Activated CD4-positive, alpha-beta T cell treated with anti-CD3 and anti-CD28 coated beads, Interleukin-2, amount 10 ng/mL, durations not matched to agents 24 days and 14 days (primary cell): ENCODE measurements at places on chromosomes 13 and 19. TPM values are rescaled to one million over a fixed set of nuclear protein-coding genes. Genes with fewer than 3 reads are reported as not detected.
A peak's percentile ranks its signal among the peaks of the same experiment; 100 is the strongest.

DNA sequence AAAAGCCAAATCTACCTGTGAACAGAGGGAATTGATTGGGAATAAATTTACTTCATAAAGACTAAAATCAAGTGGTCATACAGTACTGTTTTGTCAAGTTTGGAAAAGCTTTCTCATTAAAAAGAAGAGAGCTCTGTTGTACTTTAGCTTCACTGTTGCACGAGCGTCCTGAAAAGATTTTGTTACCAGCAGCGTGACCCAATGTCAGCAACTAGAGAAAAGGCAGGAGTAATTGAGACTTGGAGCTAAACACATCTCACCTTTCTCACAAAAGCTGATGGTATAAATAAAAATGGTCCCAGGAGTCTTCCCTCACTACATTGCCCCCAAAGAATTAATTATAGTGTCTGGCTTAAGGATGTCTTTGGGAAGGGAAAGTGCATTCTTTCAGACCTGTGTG lies 613.7 kb downstream of the OLFM4 start:
- no peak for DNase-seq

DNA sequence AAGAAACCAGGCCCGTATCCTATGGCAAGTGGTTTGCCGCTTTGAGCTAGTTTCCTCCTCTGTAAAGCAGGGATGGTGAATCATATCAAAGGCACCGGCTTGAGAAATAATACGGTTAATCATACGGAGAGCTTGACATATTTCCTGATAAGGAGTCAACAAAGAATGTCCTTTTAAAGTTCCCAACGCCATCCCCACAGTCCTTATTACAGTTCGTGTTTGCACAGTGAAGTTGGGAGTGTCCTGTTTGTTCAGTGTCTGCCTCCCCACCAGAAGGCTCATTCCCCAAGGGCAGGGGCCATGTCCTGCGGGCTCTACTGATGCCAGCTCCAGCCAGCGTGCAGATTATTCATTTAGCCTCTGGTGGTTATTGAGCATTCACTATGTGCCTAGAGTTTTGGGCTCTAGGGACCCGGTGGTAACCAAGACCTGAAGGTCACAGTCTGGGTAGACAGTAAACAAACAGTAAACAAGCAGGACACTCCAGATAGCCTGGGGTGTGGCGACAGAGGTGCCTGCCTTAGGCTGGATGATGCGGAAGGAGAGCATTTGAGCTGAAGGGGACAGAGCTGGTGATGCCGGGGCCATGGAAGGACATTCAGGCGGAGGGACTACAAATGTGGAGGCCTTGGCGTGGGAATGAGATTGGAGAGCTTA lies 6.3 kb downstream of the GRAMD1A start:
- no peak for DNase-seq

- DNase-seq: no peak
These were observed at the start of gene CLEC11A for GRCh38 chr19:50723069-50723468. CLEC11A (plus strand) TSS chr19:50723364; CDS start chr19:50723526, 162 bp downstream.

DNA sequence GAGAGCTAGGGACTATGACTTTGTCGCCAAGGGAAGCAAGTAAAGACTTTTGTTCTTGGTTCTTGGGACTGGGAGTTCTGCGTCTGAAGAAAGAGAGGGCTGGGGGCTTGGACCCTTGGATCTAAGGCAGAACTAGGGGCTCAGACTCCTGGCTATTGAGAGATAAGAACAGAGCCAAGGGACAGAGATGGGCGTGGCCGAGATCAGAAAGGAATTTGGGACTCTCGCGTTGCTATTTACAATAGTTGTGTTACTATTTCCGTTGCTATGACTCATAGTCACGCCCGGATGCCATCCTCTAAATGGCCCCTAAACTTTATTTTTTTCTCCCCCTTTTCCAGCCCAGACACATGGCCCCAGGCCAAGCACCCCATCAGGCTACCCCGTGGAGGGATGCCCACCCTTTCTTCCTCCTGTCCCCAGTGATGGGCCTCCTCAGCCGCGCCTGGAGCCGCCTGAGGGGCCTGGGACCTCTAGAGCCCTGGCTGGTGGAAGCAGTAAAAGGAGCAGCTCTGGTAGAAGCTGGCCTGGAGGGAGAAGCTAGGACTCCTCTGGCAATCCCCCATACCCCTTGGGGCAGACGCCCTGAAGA lies 759 bp downstream of the PPP1R15A start:
- DNase-seq: peak; percentile 94

GRCh38 chr13:54226876-54227275 lies 1198.3 kb downstream of the OLFM4 start:
- no peak for DNase-seq

DNA sequence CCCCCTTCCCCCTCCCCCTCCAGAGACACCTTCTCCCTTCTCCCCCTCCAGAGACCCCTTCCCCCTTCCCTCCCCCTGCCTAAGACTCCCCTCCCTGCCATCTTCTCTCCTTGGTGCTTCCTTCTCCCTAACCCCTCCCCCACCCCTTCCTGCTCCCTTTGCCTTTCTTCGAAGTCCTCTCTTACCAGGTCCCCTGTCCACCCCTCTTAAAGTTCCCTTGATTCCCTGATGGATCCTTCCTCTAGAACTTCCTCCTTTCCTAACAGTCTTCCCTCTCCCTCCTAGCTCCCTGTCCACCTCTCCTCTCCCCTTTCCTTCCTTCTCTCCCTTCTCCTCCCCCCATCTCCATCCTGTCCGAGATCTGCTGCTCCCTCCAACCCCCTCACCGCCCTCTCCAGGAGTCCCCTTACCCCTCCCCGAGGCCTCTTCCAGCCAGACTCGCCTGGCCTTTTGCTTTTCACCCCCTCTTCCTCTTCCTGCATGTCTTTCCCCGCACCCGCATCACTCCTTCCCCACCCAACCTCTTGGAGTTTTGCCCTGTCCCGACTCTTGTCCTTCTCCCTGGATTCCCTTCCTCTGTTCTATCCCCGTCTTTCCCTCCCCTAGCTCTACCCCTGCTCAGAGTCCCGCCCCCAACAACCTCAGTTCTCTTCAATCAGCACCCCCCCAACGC lies 3.1 kb downstream of the TNFSF9 start:
- no peak for DNase-seq

DNA sequence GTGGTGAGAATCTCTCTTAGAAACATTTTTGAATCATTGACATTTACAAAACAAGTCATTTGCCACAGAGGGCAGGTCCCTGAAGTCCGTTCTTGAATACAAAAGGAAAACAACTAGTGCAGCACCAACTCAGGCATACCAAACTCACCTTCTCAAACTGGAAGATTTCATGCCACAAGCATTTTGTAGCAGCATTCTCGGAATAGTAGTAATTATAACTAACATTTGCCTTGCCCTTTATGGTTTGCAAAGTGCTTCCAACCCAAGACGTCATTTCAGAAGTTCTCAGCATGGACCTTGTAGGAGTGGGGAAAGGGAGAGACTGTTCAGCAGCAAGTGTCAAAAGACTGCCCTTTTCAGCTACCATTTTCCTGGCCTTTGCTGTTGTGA lies 344.6 kb downstream of the RFC3 start:
- DNase-seq: no peak

DNA sequence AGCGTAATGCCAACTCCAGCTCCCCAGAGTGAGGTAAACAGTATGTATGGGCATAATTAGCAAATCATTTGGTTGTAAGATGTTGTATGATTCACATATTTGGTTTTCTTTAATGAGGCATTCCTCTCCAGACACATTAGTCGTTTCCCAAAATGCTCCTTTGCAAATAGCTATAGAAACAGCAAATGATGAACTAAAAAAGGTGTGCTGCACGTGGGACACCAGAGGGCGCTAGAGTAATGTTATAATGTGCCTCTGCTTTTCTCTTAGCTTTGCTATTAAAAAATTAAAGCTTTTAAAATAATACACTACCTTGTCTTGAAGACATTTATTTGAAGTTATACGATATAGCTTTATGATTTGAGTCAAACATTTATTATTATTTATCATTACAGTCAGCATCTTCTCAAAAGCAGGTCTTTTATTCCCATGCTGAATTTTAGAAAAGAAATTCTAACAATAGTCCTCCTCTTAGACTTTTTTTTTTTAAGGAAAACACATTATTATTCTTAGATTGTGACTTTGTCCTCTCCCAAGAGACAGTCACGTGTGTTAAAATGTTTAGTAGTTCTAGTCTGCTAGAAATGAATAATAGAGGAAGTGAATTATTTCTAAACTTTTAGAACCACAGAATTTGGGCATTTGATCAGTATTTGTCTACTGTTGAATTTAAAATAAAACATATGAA lies 121.6 kb upstream of the FRY start:
- DNase-seq: peak; percentile 86

GRCh38 chr19:7772752-7773291 lies 9.8 kb downstream of the CLEC4M start:
- no peak for DNase-seq

DNA sequence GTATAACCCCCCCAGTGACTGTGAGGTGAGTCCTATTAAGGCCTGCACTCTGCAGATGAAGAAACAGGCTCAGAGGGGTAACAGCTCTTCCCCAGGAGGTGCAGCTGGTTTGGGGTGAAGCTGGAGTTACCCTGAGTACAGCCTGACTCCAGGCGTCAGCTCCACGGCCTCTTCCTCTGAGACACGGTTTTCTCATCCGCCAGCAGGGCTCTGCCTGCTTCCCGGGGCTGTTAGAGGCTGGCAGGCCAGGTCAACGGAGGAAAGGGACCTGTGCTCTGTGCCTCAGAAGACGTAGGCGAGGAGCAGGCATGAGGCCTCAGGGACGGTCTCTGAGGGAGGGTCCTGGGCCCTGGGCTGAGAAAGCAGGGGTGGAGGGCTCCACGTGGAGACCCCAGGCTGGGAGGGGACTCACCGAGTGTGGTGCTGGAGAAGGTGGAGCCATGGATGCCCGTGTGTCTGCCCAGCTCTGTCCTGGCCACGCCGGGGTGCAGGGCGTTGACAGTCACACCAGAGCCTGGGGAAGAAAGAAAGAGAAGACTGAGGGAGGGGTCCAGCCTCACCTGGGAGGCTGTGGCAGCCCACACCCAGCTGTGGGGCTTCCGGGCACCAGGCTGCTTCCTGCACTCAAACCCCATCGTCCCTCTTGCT lies 9.0 kb upstream of the GP6 start:
- DNase-seq: no peak

DNA sequence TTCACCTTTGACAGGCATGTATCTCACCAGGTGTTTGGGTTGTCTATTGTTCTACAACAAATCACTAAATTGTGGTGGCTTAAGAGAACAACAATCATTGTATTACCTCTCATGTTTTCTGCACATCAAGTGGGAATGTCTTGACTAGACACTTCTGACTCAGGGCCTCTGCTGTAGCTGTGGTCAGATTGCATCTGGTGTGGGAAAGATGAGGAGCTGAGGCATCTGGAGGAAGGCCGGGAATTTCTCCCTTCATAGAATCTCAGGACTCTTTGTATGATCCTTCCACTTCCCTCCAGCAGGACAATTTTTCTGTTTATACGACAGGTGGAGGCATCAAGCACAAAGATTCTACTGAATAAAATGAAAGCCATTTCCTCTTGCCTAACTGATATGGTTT lies 511.8 kb upstream of the NBEA start:
- DNase-seq: no peak

HSPB6 gene
- 0.42 TPM in 1 of 2 replicates, not detected in the other for total RNA-seq

CBARP gene
- total RNA-seq: 1.7 and 1.9 TPM in 2 replicates
